ENCODE measurements at places on chromosomes 3 and 15.

- DNase-seq, result no peak
Observed at GRCh38 chr15:66745530-66746230, 43.6 kb downstream of the SMAD6 start.

GRCh38 chr15:61687651-61688050 is 372.6 kb downstream of the VPS13C start:
- no peak for DNase-seq

- no peak for DNase-seq
Observed at GRCh38 chr15:77060546-77060945, 10.4 kb downstream of the TSPAN3 start.

GRCh38 chr15:74040109-74040850 is 42.1 kb downstream of the GOLGA6A start:
- no peak for DNase-seq

DNA sequence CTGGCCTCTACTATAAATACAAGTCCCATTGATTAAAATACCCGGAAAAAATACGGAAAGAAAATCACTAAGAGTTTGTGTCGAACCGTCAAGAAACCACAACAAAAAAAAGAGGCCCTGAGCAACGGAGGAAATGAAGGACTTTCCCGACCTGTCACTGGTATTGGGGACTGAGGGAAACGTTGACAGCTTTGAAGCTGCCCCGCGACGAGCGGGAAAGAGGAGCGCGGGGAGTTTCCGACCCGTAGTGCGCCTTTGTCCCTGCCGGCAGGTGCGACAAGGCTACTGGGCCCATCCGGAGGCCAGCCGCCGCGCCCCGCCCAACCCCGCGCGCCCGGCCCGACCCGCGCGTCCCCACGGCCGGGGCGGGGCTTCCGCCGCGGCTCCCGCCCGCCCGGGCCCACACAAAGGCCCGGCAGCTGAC is 416 bp downstream of the PBRM1 start:
- DNase-seq, result peak; percentile 73

- no peak for DNase-seq
Observed at GRCh38 chr3:119318876-119319275, 24.7 kb downstream of the ARHGAP31 start.

GRCh38 chr3:123930445-123930844 is 30.6 kb downstream of the CCDC14 start:
- DNase-seq, result no peak

DNA sequence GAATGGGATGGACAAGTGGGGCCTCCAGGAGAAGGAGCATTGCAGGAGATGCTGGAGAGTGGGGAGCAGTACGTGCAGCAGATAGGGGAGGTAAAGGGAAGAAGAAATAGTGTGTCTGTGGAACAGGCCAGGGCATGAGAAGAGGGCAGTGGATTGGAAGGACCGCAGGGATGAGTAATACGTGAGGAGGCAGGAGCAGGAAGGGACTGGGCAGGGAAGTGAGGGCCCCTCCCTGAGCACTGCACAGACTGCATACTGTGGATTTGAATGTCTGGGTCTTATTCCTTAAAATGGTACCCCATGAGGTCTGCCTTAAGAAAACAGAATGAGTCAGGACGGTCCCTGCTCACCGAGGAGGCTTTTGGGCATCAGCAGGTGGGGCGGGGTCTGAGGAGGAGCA is 210.0 kb upstream of the NDN start:
- DNase-seq, result no peak

- no peak for DNase-seq
Observed at GRCh38 chr3:4963669-4964570, 15.3 kb upstream of the BHLHE40 start.

- no peak for DNase-seq
Observed at GRCh38 chr3:12375572-12375971, 86.7 kb downstream of the PPARG start.

- DNase-seq, result no peak
Observed at GRCh38 chr3:64687781-64688604, at the start of gene ADAMTS9. ADAMTS9 (minus strand) TSS chr3:64688000; CDS start chr3:64687657, 343 bp downstream.

- DNase-seq, result no peak
Observed at GRCh38 chr3:98612996-98613517, 19.6 kb upstream of the CPOX start.

DNA sequence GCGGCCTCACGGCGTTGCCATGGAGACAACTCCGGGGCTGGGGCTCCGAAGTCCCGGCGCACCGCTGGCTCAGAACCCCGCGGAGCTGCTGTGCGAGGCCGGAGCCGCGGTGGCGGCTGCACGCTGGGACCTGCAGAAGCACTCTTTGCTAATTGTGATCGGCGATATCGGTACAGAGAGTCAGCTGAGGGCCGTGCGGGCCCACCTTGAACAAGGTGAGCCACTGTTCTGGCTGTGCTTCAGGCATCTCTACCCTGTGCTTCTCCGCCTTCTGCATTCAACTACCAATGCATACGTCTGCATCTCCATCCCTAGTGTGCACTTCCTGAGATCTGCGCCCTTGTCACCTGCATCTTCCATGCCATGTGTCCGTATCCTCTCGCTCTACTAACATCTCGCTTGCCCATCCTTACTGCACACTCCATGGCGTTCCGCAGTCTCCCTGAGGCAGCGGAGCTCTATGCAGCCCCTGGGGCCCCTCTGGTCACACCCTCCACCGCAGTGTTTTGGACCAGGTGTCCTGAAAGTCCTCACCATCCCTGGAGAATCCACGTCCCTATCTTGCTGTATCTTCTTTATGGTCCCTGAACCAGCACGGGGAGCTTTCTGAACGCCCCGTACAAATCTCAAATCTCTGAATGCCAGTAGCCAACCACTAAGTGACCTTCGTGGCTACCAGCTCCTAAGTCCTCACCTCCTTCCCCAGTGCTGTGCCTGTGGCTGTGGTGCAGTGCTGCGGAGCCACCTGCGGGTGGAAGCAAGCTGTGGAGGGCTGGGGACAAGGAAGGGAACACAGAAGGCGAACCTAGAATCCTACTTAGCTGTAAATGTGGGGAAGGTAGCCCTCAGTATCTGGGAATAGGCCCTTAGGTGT is 6.2 kb upstream of the MAP1A start:
- peak; percentile 53 for DNase-seq

- no peak for DNase-seq
Observed at GRCh38 chr15:25905140-25905539, 42.0 kb upstream of the ATP10A start.

GRCh38 chr3:121661376-121661775 is 673 bp upstream of the HCLS1 start:
- peak; percentile 30 for DNase-seq

- no peak for DNase-seq
Observed at GRCh38 chr3:107600780-107601179, 78.0 kb downstream of the BBX start.

GRCh38 chr15:72998226-72998625 is 54.0 kb upstream of the NEO1 start:
- no peak for DNase-seq

DNA sequence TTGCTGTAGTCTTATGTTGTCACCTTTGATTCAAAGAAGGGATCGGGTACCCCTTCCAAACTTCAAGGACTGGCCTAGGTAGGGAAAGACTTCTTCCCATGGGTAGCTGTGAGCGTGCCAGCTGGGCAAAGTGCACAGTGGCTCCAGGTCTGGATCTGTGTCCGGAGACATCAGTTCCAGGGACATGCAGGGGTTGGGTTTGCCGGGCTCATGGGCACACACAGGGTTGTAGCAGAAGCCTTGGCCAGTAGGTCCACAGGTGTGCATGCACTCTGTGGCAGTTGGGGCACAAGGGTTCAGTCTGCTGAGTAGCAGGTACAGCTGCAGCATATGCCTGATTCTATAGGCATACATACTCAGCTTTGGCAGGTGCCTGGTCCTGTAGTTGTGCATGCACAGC is 111.2 kb downstream of the EFHB start:
- DNase-seq, result no peak

DNA sequence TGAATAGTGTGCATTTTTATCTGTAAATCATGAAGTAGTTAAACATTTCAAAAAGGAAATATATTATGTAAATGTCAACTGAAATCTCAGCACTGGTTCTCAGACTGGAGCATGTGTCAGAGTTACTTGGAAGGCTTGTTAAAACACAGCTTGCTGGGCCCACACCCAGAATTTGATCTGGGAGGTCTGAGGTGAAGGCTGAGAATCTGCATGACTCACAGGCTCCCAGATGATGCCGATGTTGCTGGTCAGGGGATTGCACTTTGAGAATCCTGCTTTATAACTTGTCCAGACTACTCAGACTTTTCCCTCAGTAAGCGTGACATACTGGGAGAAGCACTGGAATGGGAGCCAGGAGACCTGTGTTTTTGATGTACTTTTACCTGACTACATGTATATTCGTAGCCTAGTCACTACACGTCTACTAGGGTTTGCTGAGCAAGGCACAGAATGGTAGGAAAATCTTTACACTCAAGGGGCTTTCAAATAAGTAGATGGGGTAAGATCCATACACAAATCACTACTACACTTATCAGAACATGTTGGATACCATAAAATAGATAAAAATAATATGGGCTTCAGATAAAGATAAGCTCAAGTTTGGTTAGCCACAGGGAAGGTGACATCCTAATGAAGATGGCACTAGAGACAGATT is 77.1 kb upstream of the MEX3B start:
- DNase-seq, result no peak

GRCh38 chr3:177250151-177250550 is 52.9 kb upstream of the TBL1XR1 start:
- no peak for DNase-seq

DNA sequence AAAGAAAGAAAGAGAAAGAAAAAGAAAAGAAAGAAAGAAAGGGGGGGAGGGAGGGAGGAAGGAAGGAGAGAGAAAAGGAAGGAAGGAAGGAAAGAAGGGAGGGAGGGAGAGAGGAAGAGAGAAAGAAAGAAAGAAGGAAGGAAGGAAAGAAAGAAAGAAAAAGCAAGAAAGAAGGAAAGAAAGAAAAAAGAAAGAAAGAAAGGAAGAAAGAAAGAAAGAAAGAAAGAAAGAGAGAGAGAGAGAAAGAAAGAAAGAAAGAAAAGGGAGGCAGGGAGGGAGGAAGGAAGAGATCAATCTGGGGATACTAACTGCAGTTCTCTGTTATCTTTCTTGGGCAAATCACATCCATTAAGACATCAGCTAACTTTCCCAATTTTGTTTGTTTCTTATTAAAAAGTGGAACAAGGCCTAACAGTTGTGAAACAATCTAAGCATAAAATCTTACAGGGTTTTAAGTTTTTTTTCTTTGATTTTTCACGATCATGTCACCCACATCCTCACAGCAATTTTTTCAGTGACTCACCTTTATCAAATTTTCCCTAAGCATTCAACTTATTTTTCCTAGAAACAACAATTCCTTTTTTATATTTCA is 36.8 kb downstream of the TBC1D2B start:
- no peak for DNase-seq

- no peak for DNase-seq
Observed at GRCh38 chr15:52113235-52113634, 660 bp upstream of the BCL2L10 start.

DNA sequence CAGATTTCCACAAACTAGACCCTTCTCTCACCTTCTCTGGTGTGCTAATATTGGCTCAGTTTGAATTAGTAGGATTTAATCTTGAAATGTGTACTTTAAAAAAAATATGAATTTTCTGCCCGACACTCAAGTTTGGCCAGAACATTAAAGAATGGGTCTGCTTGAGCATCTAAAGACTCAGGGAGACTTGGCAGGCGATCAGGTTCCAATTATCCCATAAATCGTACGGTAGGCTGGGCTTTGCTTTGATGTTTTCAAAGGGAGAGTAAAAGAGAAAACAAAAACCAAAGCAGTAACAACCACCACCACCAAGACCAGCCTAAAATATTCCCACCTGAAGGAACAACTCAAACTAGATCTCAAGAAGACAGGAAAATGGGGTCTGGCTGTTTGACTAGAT is 230.8 kb downstream of the EBLN2 start:
- DNase-seq, result no peak

DNA sequence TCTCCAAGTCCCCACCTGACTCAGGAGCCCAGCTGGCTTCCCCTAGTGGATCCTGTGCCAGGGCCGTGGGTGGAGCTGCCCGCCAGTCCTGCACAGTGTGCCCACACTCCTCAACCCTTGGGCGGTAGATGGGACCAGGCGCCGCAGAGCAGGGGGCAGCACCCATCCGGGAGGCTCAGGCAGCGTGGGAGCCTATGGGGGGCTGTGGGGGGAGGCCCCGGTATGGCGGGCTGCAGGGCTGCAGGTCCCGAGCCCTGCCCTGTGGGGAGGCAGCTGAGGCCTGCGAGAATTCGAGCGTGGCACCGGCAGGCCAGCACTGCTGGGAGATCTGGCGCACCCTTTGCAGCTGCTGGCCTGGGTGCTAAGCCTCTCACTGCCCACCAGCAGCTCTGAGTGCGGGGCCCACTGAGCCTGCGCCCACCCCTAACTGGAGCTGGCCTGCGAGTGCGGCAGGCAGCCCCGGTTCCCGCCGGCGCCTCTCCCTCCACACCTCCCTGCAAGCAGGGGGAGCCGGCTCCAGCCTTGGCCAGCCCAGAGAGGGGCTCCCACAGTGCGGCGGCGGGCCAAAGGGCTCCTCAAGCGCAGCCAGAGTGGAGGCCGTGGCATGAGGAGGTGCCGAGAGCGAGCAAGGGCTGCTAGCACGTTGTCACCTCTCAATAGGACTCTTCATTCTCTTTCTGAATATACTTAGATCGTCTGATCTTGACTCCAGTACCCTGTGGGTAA is 64.0 kb downstream of the TMEM212 start:
- DNase-seq, result no peak

- DNase-seq, result no peak
Observed at GRCh38 chr3:136624371-136624770, 127.8 kb downstream of the STAG1 start.

GRCh38 chr15:83477808-83478537 is 30.8 kb downstream of the SH3GL3 start:
- no peak for DNase-seq

- DNase-seq, result no peak
Observed at GRCh38 chr3:11818033-11818432, 28.7 kb downstream of the TAMM41 start.
